Stimulated activated CD4-positive, alpha-beta T cell treated with anti-CD3 and anti-CD28 coated beads, Interleukin-2, amount 100 ng/mL, for 48 hours (primary cell): ENCODE measurements at places on chromosomes 16 and 17.

DNA sequence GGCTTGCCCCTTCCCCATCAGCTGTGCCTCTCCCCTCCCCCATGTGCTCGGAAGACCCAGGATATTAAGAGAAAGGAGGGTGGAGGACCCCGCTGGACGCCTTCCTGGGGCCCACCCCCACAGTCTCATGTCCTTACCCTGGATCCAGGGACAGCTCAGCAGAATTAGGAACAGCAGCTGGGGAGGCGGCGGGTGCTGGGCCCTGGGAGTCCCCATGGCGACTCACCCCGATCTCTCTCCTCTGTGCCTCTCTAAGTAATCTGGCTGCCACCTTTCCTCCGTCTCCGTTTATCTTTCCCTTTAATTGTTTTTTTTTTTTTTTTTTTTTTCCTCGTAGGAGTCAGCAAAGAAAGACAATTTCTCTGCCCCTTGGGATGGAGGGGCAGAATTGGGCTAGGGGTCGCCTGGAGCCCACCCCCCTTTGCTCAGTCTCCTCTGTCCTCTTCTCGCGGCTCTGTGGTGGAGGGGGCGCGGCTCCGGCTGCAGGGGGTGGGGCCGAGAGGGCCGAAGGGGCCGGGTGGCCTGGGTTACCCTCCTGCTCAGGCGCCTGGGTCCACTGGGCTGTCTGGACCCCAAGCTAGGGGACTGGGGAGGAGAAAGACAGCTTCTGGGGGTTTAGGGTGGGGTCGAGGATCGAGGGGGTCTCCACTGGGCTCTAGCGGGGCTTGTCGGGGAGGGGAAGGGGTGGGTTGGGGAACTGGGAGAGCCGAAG lies 390 bp downstream of the SEZ6L2 start:
- DNase-seq, result no peak

GRCh38 chr17:62998665-62999393 lies 32.8 kb downstream of the TANC2 start:
- no peak for DNase-seq

DNA sequence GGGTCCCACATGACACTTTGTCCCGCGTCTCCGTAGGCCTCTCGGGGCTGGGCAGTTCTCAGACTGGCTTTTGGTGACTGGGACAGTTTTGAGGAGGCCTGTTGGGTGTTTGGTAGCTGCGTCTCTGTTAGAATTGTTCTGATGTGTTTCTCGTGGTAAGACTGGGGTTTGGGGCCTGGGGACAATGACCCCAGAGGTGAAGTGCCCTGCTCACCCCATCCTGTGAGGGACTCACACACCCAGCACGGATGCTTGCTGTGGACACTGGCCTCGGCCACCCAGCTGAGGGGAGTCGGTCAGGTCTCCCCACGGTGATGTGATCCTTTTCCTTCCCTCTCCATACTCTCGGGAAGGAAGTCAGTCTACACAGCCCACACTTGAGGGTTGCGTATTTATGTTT lies 50.3 kb downstream of the METRNL start:
- DNase-seq, result no peak

GRCh38 chr17:66714046-66715023 lies 120.6 kb upstream of the CACNG5 start:
- no peak for DNase-seq

DNA sequence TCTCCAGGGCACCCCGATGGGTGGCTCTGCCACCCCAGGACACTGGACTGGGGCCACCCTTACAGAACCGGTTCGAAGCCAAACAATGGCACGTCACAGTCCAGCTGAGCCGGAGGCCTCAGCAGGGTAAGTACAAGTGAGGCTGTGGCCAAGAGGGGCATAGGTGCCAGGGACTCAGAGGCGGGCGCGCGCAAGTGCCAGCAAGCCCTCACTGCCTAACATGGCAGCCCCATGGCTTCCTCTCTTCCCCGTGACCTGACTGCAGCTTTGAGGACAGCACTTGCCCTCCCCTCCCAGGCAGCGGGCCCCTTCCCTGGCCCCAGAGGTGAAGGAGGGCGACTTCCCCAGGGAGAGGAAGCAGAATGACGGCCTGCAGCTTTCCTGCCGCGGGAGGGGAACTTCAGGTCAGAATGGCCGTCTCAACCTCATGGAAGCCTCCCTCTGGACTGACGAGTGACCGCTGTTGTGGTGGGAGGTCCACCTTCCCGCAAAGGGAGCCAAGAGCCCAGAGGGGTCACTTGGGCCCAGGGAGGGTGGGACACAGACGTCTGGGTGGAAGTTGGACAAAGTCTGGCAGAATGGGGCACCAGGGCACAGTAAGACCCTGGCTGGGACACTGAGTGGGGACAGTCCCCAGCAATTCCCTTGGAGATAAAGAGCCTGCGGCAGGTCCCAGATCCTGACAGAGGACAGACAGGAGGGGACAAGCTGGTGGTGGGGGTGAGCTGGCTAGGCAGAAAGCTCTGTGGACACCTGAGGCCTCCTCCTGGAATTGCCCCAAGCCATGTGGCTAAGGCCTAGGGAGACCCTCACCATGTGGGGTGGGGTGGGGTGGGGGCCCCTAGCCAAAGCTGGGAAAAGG lies 52.1 kb upstream of the TOB1 start:
- DNase-seq, result no peak

DNA sequence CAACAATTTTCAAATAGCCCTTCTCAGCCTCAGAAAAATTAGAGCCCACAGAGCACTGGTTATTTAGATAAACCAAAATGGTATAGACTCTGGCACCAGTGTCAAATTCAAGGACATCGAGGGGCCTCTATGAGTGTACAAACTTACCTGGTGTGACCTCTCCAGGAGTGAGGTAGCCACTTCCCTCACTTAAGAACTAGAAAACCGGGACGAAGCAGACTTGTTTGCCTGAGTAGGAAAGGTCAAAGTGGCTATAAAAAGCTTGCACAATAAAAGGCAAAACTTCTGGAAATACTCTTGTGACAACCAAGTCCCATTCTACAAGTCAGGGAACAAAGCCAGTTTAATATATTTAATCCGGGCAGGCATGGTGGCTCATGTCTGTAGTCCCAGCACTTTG lies 39.2 kb upstream of the PRSS54 start:
- DNase-seq, result no peak

DNA sequence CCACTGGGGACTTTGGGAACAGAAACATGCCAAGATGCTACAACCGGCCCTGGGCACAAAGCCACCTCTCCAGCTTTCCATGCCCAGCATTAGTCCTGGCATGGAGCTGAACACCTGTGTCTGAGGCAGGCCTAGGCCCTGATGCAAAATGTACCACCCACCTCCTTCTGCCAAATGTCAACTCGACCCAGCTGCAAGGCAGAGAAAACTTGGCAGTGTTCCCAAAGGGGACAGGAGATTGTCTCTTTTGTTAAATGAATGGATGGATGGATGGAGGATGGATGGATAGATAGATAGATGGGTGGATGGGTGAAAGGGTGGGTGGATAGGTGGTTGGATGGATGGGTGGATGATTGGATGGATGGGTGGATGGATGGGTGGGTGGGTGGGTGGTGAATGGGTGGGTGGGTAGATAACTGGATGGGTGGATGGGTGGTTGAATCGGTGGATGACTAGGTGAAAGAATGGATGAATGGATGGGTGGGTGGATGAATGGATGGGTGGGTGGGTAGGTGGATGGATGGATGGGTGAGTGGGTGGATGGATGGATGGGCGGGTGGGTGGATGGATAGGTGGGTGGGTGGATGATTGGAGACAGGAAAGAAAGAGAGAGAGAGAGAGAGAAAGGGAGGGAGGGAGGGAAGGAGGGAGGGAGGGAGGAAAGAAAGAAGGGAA lies 73.4 kb upstream of the TNRC6C start:
- DNase-seq, result no peak

DNA sequence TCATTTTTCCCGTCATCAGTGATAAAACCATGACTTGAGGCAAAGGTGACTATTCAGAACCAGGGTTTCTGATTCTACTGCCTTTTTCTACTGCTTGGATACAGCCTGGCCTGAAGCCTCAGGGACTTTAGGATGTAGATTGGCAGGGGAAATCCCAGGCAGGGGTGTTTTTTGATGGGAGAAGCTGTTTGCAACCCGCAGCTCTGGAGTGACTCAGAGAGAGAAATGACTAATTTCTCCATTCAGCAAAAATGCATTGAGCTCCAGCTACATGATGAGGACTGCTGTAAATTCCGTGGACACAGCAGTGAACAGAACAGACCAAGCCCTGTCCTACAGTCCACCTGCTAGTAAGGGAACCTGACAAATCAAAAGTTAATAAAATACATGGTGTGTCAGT lies 560.6 kb downstream of the CDH13 start:
- no peak for DNase-seq

DNA sequence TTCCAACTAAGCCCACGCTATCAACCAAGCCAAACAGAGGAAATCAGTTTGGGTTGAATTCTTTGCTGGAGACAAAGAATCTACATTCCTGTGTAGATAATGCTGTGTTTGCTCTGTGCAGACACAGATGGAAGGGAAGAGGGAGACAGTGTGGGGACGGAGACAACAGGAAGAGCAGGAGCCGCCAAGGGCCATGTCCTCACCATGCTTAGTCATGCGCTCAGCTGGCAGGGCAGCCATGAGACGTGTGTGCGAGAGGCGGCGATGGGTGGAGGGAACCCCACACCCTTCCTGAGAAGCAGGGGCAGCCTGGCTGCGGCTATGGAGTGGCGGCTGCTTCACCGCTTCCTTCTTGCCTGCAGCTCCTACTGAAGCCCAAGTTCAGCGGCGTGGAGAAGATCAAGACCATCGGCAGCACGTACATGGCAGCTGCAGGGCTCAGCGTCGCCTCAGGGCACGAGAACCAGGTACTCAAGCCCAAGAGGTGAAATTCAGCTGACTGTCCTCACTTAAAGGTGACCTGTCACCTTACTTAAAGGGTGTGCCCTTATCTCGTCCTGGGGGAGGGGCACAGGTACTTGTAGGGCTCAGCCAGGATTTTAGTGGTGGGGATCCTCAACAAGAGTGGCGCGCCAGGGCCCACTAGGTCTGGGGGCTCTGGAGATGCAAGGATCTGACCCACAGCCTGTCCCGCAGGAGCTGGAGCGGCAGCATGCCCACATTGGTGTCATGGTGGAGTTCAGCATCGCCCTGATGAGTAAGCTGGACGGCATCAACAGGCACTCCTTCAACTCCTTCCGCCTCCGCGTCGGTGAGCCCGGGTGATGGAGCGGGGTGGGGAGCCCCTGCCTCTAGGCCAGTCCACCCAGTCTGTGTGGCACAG lies 47.5 kb downstream of the ADCY7 start:
- DNase-seq, result no peak

DNA sequence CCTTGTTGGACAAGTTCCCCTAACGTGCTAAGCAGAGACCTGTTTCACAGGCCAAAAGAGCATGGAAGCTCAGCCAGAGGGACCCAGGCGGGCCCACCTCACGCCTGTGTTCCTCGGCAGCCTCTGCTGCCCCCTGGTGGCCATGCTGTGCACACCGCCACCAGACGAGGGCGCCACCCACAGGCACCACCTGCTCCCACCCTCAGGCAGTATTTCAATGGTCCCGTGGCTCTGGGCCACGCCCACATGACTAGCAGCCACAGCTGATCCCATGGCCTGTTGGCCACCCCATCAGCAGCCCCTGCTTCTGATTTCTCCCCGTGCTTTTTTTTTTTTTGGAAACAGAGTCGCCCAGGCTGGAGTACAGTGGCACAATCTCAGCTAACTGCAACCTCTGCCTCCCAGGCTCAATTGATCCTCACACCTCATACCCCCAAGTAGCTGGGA lies 18.9 kb downstream of the MPG start:
- DNase-seq, result peak; percentile 91

GRCh38 chr16:30184096-30184890 lies 891 bp downstream of the CORO1A start:
- peak; percentile 53 for DNase-seq

- no peak for DNase-seq
Observed at GRCh38 chr17:66214884-66215528, 14.2 kb downstream of the APOH start.

DNA sequence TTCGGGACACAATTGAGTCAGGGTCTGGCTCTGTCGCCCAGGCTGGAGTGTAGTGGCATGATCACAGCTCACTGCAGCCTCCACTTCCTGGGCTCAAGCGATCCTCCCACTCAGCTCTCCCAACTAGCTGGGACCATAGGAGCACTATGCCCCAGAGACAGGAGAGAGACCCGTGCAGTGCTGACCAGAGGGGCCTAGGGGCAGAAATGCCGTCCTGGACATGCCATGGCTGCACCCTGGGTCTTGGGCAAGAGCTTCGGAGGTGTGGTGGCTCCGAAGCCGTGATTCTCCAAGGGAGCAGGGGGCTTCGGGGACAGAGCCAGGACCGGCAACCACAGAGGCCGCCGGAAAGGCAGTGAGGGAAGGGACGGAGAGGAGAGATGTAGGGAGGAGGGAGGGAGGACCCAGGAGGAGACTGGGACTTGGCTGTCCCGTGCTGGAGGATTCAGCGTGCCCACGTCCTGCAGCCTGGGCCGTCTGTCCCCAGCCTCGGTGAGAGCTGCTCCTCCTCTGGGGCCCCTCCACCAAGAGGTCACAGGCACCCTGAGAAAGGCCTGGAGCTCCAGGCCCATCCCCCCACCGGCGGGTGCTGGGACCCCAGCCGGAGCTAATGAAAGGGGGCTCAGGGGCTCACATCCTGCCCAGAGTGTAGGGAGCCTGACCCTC lies 21.9 kb downstream of the TPSD1 start:
- no peak for DNase-seq

DNA sequence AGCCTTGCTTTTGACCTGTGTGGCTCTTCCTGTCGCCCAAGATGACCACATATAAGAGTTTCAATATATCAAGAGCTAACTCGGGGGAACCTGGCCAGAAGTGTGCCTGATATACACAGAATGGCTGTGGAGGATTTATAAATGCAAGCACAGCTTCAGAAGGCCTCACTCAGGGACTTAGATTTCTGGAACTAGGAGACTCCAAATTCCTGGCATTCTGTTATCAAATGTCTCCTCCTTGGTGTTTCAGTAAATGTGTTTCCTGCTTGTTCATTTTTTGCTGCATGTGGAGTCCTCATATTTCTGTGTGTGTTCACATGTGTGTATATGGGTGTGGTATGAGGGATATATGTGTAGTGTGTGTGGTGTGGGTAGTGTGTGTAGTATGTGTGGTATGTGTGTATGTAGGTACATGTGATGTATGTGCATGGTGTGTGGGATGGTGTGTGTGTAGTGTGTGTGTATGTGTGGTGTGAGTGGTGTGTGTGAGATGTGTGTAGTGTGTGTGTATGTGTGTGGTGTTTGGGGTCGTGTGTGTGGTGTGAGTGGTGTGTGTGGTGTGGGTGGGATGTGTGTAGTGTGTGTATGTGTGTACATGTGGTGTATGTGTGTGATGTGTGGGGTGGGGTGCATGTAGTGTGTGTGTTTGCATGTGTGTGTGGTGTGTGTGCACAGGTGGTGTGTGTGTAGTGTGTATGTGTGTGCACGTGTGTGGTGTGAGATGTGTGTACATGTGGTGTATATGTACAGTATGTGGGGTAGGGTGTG lies 981 bp upstream of the CD300H start:
- no peak for DNase-seq

GRCh38 chr17:13777003-13777402 lies 175.3 kb upstream of the HS3ST3A1 start:
- DNase-seq, result no peak

- no peak for DNase-seq
Observed at GRCh38 chr17:47690121-47690520, 3.8 kb upstream of the TBKBP1 start.

GRCh38 chr17:49576088-49576916 lies 631 bp downstream of the NXPH3 start:
- DNase-seq, result no peak

GRCh38 chr17:20280051-20280450 lies 187.3 kb downstream of the LGALS9B start:
- no peak for DNase-seq
